Hypothalamus (tissue), 51 donors: ENCODE measurements at places on chromosomes 2 and 18.
A peak's percentile ranks its signal among the peaks of the same experiment; 100 is the strongest.

DNA sequence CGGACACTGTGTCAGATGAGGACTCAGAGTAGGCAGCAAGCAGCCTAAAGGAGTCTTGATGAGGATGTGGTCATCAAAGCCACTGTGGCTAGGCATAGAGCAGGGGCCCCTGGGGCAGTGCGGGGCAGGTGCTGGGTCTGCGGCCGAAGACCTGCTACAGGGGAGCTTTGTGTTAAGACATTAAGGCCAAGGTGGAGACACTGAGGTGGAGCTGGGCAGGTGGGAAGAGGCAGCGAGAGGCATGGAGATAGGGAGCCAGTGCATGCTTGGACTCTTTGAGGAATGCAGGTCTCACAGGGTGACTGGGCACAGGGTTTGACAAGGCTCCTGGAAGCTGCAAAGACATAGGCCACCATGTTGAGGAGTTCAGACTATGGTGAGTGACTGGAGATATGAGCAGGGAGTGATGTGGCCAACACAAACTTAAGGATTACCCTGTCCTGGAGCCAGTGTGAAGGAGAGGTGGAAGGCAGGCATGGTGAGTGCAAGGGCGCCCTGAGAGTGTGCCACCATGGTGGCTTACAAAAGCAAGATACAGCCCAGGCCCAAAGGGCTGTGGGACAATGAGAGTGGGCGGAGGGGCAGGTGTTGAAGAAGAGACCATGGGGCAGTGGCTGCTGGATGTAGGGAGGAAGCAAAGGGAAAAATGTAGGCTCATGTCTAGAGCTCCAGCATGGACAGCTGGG, 450.9 kb upstream of the HS6ST1 start:
- DNase-seq: no peak

GRCh38 chr18:63146828-63147409, 172.7 kb downstream of the BCL2 start:
- no peak for DNase-seq

DNA sequence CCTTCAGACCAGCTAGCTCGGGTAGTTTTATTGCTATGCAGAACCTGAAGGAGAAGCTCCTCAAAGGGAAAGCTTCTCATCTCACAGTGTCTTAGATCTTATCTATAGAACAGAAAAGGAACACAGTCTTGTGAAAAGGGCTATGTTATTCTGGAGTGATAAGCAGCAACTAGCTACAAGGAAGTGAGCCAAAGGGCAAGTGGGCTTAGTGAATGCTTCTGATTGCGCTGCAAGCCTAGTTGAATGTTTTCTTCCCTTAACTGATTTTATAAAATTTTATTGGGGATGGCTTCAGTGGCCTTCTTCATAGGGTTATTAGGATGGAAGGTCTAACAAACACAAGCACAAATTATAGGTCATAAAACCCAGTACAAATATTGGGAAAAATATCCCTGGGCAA, 400.1 kb downstream of the PARD3B start:
- DNase-seq: no peak

DNA sequence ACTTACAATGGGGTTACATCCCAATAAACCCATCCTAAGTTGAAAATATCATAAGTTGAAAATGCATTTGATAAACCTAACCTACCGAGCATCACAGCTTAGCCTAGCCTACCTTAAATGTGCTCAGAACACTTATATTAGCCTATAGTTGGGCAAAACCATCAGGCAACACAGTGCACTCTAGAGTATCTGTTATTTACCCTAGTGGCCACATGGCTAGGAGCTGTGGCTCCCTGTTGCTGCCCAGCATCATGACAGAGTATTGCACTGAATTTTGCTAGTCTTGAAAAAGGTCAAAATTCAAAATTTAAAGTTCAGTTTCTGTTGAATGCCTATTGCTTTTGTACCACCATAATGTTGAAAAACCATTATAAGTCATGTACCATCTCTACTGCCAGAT, 482.7 kb upstream of the ZEB2 start:
- no peak for DNase-seq

GRCh38 chr18:58470292-58470691, 158.6 kb downstream of the ALPK2 start:
- no peak for DNase-seq

GRCh38 chr2:24577481-24577880, 86.4 kb downstream of the NCOA1 start:
- no peak for DNase-seq

GRCh38 chr2:166418853-166419615, 43.3 kb upstream of the SCN9A start:
- DNase-seq: no peak

GRCh38 chr2:132522901-132523300, 106.3 kb downstream of the GPR39 start:
- no peak for DNase-seq

GRCh38 chr2:172248785-172249187, 146.1 kb upstream of the DLX2 start:
- DNase-seq: no peak

DNA sequence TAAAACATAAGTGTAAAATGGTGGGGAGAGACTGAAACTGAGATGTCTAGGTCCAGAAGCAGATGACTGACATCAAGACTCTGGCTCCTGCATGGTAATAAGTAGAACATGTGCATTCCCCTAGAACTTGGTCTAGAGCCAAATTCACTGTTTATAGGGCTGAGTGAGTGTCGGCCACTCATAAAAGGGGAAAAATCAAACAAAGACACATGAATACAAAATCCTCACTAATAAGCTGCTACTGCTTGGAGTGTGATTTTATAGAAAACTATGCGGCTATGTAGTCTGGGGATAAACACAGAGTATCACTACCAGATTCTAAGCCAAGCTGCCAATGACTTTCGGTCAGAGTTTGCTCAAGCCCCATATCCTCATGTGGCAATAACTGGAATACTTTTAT, 1080.8 kb upstream of the DDX18 start:
- DNase-seq: no peak

- DNase-seq: no peak
Observed at GRCh38 chr2:66699793-66700676, 265.1 kb downstream of the MEIS1 start.

- DNase-seq: no peak
Observed at GRCh38 chr2:162433491-162433890, 89.6 kb downstream of the GCA start.

DNA sequence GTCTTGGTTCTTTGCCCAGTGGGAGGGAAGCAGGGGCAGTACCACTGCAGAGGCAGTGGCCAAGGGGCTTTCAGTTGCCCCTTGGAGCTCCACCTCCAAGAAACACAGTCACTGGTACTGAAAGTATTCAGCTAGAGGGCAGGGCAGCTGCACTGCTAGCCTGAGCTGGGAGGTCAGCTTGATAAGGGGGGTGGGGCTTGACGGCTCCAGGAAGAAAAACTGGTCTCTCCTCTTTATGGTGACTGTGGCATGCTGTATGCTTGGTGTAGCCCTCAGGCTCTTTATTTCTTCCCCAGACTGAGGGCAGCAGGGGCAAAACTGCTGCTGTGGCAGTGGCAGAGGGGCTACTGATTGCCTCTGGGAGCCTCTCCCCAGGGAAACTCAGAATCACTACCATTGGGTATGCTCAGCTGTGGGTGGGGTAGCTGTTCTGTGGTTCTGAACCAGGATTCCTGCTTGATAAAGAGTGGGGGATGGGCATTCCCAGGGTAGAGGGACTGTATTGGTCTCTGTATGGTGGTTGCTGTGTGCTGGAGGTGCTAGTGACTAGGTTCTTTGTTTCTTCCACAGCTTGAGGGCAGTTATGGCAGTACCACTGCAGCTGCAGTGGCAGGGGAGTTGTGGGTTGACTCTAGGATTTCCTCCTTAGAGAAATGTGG, 134.6 kb upstream of the SCN7A start:
- no peak for DNase-seq

GRCh38 chr2:239727776-239728600, 297.2 kb downstream of the NDUFA10 start:
- DNase-seq: peak; percentile 55

GRCh38 chr2:85743304-85743978, 10.3 kb upstream of the ATOH8 start:
- no peak for DNase-seq

GRCh38 chr2:200184748-200185627, 121.5 kb upstream of the SPATS2L start:
- DNase-seq: no peak

GRCh38 chr2:7011356-7012083, 94.3 kb downstream of the RNF144A start:
- DNase-seq: no peak

GRCh38 chr2:99851089-99851488, 291.3 kb downstream of the AFF3 start:
- no peak for DNase-seq

DNA sequence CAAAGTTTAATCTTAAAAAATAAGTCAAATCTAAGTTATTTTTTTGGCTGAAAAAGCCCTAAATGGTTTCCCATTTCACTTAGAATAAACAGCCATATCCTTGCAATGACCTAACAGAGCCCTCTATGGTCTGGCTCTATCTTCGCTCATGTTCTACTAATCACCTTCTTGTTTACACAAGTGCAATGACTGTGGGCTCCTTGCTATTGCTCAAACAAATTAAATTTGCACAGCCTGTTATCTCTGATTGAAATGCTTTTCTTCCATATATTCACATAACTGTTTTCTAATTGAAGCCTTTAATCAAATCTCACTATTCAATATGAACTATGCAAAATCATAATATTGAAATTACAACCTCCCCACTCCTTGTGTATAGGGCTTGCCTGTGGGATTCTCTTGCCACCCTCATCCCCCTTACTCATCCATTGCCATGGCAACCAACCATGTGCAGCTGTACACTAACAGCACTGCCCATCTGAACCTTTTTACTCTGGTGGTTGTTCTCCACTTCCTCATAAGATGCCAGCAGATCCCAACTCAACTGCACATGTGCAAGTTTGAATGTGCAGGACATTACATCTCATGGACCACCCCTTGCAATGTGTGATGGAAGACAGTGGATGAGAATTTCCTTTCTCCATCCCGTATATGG, 1083.2 kb downstream of the SOCS6 start:
- no peak for DNase-seq

GRCh38 chr2:101842471-101842870, 145.0 kb downstream of the MAP4K4 start:
- no peak for DNase-seq

DNA sequence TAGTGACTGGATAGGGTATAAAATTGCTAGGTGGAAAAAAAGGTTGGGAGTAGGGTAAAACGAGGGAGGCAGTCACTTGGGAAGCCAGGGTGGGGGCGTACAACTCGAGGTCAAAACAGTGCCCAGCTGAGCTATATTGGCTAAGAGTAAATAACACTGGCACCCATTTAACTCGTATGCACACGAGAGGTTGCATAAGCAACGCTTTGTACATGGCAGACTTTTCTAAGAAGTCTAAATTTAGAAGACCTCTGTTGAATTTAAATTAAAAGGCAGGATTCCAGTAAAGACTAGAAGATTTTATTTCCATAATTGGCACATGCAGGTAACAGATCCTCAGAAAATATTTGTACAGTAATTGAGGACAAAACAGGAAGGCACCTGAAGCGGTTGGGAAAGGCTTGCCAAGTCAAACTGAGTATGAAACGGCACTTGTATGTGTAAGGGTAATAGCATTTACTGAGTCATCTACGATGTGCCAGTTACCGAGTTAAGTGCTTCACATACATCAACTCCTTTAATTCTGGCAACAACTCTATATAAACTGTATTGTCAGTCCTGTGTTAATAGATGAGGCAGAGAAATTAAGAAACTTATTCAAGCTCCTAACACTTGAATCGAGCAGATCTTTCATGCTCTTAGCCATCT, 1.4 kb upstream of the MALT1 start:
- DNase-seq: no peak

DNA sequence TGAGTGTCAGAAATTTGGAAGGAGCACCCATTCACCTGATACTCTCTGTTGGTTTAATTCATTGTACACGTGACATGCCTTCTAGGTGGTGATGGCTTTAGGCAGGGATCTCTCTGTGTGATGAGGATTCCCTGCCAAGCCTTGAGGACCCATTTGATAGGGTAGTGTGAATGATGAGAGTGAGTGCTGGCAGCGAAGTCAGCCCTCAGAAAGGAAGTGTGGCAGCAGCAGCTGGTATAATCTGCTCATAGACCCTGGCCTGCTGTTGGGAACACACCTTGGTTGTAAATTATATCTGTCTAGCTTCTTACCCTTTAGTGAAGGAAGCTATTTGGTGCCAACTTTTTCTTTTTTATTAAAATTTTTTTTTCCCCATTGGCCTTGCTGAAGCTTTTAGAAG, 164.5 kb downstream of the HAUS1 start:
- DNase-seq: no peak

- DNase-seq: no peak
Observed at GRCh38 chr2:233708942-233709341, 3.8 kb upstream of the UGT1A5 start.
